ENCODE measurements at places on chromosomes 13 and 19.

GRCh38 chr13:58620176-58620575, 988.6 kb downstream of the PCDH17 start:
- no peak for DNase-seq

DNA sequence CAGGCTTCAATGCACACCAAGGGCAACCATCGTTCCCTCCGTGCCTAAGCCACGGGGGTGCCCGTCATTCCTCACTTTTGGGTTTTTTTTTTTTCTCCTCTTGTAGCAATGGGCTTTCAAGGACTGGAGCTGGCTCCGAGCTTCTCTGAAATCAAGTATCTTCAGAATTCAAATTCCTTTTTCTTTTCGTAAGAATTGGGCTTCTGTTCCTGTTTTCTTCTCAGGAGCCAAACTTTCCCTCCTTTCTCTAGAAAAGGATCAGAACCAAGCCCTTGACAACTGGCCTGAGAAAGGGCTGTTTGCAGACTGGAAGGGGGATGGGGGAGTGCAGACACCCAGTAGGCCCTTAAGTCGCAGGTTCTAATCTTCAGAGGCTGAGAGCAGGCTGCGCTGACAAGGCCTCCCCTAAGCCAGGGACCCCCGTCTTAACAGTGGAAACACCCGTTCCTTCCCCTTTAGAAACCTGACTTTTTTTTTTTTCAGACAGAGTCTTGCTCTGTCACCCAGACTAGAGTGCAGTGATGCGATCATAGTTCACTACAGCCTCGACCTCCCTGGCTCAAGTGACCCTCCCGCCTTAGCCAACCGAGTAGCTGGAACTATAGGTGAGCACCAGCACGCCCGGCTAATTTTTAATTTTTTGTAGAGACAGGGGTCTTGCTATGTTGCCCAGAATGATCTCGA, 51.6 kb downstream of the RFX2 start:
- no peak for DNase-seq

GRCh38 chr13:48393030-48393697, 19.7 kb downstream of the LPAR6 start:
- DNase-seq: no peak

- no peak for DNase-seq
Observed at GRCh38 chr13:27183561-27184147, 12.0 kb upstream of the USP12 start.

- DNase-seq: no peak
Observed at GRCh38 chr13:46172531-46172991, 9.4 kb downstream of the LCP1 start.

- no peak for DNase-seq
Observed at GRCh38 chr19:39319098-39319891, 1.4 kb downstream of the LRFN1 start.

- no peak for DNase-seq
Observed at GRCh38 chr13:101343128-101343787, 73.0 kb downstream of the NALCN start.

GRCh38 chr13:74920361-74920760, 561.6 kb downstream of the TBC1D4 start:
- DNase-seq: no peak

- no peak for DNase-seq
Observed at GRCh38 chr19:32206065-32206464, 139.3 kb upstream of the ZNF507 start.

DNA sequence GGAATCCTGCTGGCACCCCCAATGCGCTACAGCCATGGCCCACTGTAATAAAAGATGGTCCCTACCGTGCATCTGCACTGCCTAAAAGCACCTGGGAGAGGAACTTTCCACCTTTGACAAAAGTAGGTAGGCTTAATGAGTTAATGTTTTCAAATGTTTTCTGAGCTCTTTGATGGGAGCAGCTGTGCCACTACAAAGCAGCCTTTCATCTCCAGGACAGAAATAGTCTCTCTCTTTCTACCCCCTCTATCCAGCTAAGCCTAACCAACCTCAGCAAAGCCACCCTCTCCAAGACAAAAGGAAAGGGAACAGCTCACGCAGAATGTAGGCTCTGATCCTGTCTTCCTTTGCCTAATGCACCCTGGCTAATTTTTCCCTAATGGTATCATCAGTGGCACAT, 560.2 kb downstream of the UQCRFS1 start:
- no peak for DNase-seq

GRCh38 chr13:108408672-108409071, 139.2 kb downstream of the TNFSF13B start:
- DNase-seq: no peak

Data from GM18507 (cell line).